ENCODE measurements at places on chromosomes 4 and X.

DNA sequence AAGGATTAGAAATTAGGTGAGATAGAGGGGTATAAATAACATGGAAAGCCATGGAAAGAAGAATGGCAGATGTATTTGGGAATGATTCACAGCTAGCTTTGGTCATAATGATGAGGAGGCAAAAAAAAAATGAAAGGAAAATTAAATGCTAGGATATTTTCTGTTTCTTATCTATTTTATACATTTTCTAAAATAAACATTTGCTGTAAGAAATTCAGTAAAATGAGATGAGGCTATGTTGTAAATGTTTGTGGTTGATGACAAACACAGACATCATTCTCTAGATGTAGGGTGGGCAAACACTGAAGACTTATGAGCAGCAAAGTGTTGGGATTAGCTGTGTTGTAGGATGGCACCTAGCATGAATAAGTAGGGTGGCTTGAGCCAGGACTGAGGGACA lies 407.1 kb downstream of the IL15 start:
- DNase-seq: no peak

GRCh38 chrX:47614618-47615017 lies 5.0 kb downstream of the SYN1 start:
- no peak for DNase-seq

- DNase-seq: no peak
These were observed 18.2 kb downstream of the TMEM255A start for GRCh38 chrX:120293015-120293414.

DNA sequence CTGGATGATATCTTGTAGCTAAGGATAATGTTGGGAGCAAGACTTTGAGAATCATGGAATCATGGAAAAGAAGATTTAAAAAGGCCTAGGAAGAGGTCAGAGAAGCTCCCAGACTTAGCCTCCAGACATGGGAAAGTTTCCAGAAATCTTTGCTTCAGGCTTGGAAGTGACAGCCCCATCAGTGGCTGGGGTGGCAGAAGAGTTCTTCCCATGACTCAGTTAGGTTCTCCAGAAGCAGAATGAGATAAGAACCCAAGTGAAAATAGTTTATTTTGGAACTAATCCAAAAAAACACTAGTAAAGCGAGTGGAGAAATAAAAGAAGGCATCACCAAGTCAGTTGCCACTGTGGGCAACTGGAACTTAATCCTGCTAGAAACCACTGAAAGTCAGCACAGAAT lies 506.9 kb downstream of the MID1IP1 start:
- DNase-seq: no peak

DNA sequence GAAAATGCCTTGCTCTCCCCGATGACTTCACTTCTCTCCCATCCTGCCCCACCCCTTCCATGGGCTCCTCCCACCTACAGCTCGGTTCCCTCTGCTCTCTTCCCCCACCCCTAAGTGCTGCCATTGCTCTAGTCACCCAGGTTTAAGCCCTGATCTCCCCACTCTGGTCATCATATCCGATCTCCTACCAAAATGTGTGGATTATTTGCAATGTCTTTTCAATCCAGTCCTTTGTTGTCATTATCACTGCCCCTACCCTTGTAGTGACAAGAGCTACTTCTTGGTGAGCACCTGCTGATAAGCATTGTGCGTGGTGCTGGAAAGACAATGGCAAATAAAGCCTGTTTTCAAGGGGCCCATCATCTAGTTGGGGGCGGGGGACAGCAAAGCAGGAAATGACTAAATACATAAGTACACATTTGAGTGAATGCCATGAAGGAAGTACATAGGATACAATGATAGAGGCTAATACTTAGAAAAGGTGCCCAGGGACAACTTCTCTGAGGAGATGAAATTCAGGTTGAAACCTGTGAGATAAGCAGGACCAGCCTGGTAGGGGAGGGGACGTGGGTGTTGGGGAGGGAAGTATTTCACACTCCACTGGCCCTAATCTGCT lies 63.8 kb downstream of the DLG3 start:
- DNase-seq: no peak

GRCh38 chrX:142804085-142804484 lies 221.6 kb upstream of the SPANXN4 start:
- DNase-seq: no peak

GRCh38 chrX:123206176-123206575 lies 22.1 kb downstream of the GRIA3 start:
- no peak for DNase-seq

DNA sequence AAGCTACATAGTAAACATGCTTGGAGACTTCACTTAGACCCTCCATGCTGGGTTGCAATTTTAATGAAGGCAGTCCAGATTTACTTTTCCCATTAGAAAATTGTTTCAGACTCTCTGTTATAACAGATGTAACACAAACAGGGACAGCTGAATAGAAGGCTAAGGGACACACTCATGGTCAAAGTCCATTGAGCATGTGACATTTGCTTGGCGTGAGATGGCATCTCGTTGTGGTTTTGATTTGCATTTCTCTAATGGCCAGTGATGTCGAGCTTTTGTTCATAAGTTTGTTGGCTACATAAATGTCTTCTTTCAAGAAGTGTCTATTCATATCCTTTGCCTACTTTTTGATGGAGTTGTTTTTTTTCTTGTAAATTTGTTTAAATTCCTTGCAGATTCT lies 358.2 kb upstream of the CLNK start:
- DNase-seq: no peak

- no peak for DNase-seq
These were observed 56.5 kb downstream of the BMPR1B start for GRCh38 chr4:94814237-94814636.

DNA sequence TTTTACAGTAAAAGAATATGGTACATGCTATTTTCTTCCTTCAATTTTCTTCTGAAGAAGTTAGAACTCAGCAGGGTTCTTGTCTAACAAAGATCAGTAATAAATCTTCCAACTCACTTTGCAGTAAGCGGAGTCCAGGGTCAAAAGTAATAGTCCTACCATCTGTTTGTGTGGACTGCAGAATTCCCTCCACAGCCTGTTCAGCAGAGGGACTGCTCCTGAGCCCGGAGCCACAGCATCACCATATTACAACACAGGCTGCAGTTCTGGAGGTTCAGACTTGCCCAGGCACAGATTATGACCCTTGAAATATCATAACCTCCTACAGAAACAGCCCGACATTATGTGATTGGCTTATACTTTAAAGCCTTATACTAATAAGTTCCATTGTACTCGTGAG lies 10.3 kb downstream of the FHDC1 start:
- no peak for DNase-seq

DNA sequence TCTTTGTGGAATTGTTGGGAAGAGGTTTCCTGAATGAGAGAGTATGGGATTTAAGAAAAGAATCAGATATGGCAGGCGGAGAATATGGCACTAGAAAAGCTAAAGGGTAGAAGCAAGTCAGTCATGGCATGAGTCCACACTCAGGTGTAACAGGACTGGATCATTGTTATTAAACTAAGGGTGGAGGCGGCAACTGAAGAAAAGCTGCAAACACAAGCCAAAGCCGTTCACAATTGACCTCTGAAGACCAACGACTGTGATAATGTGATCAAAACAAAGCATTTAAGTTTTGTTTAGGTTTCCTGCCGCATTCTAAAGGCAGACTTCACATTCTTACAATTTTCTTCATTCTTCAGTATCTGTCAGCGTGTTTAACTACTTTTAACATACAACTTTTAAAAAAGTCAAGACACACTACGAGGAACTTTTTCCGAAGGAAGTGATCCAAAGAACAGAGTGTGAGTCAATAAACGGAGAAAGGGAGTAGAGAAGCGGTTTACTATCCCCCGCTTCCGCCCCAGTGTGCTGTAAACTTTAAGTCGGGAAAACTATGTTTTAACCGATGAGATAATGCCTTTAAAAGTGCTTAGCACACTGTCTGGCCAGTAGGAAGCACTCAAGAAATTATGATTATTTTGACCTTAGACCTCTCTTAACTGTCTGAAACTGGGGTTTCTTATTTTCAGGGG lies 909 bp upstream of the SLAIN2 start:
- DNase-seq: no peak

DNA sequence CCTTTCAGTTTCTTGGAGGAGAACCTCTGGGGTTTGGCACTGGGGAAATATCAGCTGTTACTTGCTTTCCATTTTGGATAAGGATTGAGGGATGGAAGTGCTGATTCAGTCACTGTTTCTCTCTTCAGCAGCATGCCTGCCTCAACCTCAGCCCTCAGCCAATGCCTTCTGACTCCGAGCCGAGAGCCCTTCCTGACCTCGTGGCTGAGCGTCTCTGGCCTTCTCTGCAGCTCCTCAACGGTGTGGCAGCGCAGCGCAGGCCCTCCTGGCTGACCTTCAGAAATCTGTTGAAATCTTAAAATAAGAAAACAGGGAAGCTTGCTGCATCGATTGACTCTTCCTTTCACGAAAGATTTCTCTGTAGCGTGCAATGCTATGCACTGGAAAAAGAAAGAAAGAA lies 434.3 kb upstream of the FAT1 start:
- DNase-seq: no peak

DNA sequence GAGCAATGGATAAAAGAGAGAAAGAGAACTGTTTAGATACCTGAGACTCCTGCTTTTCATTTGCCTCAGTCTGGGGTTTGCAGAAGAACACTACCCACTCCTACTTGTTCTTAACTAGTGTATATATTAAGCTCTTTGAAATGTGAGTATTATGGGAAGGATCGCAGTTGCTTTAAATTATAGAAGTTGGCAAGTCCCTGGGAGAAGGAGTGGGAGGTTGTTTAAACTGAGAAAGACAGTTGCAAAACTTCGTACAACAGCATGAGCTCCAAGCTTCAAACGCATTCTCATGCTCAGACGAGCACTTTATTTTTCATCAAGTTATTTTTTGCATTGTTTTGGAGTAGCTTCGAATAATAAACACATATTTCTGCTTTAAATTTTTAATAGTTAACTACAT lies 88.1 kb upstream of the C1QTNF7 start:
- DNase-seq: no peak

DNA sequence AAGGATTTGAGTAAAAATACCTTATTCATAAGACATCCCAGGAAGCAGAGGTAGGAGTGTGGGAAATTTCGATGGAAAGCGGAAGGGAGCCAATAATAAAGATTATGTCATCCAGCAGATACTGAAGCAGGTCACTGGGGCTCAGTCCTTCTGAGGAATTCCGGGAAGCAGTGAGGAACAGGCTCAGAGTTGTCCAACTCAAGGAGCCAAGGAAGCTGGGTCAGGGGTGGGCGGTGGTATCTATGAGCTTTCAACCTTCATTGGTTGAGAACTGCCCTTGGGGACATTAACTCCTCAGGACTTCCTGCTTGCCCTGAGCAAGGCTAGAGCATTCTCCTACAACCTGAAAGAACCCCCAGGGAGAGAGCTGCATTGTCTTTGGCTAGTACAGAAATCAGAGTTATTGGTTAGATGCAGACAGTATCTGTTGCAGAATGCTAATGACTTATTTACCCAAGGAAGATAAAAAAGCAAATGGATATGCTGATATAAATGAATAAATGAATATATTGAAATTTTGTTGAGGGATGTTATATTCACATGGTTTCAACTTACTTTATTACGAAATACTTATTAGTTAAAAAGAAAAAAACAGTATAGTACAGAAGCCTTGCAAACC lies 68.2 kb downstream of the DMP1 start:
- no peak for DNase-seq

DNA sequence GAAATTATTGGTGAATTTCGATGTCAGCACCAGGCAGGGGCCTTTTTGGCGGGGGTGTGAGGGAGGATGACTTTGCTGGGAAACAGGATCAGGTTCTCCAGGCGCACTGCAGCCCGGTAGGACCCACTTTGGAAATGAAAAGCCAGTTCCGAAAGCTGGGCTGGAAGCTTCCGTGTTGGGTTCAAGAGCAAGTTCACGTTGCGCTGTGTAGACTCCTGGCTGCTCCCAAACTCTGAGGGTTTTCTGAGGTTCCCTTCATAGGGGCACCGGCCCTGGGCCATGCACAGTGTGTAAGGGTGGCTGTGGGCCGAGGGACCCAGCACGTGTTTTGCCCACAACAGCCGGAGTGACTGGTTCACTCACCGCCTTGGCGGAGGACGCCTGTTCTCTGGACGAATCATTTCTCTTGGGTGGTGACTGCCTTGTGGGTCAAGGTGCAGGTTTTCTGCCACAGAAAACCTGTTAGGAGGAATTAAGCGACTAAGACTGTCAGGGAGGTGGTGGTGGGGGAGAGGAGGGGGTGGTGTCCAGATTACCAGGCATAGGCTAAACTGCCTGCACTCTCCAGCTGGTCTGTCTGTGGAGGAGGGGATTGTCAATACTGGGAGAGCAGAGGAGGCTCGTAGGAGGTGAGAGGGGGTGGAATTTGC lies 8.0 kb downstream of the SHOX start:
- no peak for DNase-seq

GRCh38 chr4:103032574-103032973 lies 13.1 kb upstream of the SLC9B1 start:
- no peak for DNase-seq

DNA sequence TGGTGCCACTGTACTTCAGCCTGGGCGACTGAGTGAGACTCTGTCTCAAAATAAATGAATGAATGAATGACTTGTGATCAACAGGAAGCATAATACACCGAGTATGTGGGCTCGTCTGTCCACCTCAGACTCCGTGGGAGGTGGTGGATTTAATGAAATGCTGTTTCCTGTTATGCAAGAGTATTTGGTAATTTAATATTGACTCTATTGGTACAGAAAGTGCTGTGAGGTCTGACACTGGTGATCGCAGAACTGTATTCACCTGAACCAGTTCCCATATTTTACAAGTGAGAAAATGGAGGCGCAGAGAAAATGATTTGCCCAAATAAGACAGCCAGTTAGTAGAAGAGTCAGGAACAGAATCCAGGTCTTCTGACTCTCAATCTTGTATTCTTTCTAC lies 423.3 kb downstream of the RAPGEF2 start:
- DNase-seq: no peak

DNA sequence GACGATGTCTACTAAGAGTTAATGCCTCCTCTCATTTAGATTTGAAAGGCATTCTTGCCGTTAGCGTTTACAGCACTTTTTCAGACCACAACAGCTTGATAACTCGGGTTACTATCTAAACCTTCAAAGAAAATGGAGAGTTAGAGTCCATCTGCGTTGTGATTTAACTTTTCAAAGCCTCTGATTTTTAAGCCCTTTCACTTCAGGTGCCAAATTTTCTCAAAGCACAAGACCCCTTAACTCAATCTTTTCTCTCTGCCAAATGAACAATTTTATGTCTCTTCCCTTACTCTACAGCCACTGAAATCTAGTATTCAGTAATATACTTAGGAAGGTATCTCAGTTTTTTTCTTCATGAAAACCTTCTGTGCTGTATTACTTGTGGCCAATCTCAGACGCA lies 310.5 kb downstream of the TENM3 start:
- DNase-seq: no peak

DNA sequence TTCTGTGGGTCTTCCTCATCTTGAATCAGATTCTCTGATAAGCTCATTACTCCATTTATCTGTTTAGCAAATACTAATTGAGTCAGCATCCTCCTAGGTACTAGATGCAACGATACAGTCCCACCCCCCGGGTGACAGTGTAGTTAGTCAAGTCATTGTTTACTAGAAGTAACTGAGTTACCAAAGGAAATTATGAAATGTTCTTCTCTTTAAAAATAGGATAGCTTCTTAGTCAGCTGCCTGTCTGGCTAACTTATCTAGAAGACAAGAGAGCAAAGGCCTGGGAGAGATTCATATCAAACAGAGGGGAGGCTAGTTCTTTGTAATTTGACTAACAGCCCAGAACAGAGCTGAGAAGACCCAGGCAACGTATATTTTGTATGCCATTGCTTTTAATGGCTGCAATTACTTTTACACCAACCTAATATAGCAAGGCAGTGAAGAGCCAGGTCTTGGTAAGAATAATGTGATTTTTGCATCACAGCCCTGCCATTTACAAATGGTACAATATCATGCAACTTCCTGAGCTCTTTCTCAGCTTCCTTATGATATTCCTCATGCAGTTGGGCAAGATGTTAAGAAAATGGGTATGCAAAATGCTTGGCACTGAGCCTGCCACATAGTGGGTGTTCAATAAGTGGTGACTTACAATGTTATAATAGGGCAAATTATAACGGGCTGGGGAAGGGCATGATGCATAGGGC lies 149.9 kb downstream of the CHIC2 start:
- peak; percentile 13 for DNase-seq

Data from SW 1271 (cell line).